Brain (organoid and tissue), 16 donors: ENCODE measurements at places on chromosomes 2 and 18.

GRCh38 chr2:63701406-63701805, 112.6 kb downstream of the MDH1 start:
- no peak for DNase-seq

DNA sequence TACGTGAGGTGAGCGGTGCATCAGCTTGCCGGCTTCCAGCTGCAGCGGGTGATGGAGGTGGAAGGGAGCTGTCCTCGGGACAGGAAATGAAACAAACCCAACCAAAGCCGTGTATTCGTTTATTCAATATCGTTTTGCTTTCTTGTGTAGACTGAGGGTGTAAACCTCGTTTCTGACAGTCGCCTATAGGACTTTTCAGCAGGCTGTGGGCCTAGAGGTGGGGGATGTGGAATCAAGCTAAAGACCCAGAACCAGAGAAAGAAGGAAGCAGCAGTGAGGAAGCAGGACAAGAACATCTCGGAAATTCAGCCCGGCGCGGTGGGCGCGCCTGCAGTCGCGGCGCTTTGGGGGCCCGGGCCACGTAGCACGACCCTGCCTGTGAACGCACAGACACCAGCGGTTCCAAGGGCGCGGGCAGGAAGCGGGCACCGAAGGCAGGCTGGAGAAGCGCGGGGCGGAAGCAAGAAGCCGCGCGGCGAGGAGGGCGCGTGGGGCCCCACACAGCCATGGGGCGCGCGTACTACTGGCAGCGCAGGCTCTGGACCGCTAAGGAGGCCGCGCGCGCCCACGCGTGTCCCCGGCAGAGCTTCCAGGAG, 755 bp upstream of the ATP9B start:
- no peak for DNase-seq

- DNase-seq, result no peak
Measured at GRCh38 chr2:23585273-23586170, 200.5 kb downstream of the KLHL29 start.

GRCh38 chr2:233816771-233817170, 37.6 kb downstream of the HJURP start:
- no peak for DNase-seq

GRCh38 chr2:98498703-98499440, 54.2 kb downstream of the INPP4A start:
- no peak for DNase-seq

DNA sequence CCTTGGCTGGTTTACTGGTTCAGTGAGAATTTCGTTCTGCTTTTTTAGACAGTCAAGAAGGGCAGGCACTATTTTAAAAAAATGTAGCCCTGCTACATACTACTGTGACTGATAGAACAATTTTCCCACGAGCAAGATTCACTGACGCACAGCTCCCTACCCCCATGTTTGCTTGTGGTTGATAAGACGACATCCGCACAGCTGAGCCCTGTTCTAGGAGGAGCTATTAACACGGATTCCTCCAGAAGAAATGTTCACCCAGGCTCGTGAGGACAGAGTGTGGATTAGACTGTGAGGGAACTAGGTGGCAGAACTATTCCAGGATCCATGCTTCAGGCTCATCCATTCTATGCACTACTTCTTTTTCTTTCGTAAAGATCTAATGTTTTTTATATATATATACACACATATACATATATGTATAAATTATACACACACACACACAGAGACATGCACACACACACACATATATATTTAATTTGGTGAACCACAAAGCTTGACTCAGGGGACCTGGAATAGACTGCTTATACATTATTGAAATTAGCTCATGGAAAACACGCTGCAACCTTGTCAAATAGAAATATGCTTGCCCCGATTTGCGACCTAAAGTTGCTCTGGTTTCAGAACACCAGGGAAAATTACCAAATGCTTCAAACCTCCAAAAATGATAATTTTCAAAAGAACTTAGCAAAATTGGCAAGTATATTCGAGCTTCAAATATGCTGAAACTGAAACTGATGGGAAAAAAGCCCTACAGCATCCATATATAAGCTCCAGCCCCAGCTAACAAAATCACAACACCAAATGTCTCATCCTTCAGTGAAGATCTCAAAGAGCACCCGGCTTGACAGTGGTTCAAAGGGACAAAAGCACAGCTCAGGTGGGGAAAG, 370.4 kb downstream of the SOCS6 start:
- DNase-seq, result no peak

GRCh38 chr2:164739966-164740365, 101.7 kb downstream of the COBLL1 start:
- no peak for DNase-seq

DNA sequence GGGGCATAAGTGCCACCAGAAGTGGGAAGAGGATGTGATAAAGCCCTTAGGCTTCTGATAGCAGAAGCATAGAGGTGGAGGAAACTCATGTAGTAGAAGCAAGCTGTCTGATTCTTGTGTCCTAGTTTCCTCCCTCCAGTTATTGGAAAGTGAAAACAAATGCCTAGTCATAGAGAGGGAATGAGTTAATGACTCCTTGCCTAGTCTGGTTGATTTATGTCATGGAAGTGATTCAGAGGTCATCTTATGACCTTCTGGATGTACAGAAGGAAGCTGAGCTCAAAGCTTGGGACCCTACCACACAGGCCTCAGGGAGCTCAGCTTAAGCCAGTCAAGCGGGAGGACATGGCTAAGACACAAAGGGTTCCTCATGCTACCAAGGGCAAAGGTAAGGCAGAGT, 232.2 kb downstream of the THSD7B start:
- no peak for DNase-seq

DNA sequence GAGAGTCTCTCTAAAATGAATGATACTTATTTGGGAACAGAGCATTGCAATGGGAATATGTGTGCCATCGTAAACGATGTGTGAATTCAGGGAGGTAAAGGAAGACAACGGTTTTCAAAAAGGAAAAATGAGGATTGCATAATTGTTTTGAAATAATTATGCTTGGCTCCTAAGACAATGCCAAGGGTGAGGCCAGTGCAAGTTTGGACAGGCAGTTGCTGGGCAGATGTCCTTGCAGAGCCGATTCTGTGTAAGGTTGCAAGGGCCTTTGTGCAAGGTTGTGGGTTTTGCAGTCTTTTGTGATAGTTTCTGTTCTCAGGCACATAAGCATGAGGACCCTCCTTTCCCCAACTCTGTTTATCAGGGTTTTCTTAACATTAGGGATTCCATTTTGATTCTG, 70.0 kb upstream of the ZNF236 start:
- no peak for DNase-seq

GRCh38 chr18:75752740-75753263, 325.3 kb upstream of the SMIM21 start:
- DNase-seq, result no peak

DNA sequence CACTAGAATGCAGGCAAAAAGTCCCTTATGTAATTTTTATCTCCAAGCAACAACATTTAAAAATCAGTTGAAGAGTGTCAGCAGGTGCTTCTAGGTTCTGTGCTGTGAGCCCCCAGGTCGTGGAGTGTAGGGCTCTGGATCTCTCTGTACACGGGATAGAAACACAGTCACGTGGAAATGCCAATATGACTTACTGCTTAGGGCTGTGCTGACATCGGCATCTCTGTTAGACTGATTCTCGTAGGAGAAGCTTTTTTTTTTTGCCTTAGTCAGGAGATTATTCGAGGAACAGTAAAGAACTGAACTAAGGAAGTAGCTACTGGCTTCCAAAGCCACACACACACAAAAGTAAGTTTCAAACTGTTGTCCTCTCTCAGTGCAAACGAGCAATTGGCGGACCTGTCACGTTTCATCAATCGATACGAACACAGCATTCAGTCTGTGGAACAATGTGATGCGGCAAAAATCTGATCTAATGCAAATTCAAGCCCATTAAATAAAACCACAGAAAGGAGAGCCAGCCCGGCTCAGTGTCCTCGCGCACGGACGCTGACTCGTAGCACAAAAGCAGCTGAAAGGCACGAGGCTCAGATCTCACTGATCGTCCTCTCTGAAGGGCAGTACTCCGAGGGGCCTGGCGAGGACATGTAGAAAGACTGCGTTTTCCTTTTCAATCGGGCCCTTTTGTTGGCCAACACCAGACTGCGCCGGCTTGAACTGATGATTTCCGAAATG, 41.5 kb downstream of the PRELID3A start:
- peak; percentile 63 for DNase-seq

DNA sequence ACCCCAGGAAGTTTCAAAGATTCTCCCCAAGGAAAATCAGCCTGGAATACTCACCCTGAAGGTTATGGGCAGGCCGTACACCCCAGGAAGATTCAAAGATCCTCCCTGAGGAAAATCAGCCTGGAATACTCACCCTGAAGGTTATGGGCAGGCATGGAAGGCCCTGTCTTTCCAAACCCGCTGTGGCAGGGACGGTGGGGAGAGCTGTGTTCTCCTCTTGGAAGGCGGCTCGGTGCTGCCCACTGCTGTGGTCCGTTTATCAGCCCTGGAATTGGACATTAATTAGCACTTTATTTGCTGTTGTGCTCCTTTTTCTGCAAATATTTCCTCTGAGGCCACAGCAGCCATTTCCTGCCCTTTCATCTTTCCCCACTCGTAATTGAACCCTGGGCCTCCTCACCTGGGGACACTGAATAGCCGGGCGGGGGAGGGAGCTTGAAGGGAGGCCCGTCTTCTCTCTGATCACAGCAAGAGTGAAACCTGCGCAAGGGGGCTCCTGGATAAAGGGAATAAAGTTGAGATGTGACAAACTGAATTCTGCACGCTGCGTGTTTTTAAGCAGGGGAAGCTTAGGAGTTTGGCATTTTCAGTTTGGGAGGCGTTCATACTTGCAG, 308.7 kb upstream of the SALL3 start:
- DNase-seq, result peak; percentile 58

- peak; percentile 63 for DNase-seq
Measured at GRCh38 chr2:173258701-173259100, 96.0 kb upstream of the CDCA7 start.

DNA sequence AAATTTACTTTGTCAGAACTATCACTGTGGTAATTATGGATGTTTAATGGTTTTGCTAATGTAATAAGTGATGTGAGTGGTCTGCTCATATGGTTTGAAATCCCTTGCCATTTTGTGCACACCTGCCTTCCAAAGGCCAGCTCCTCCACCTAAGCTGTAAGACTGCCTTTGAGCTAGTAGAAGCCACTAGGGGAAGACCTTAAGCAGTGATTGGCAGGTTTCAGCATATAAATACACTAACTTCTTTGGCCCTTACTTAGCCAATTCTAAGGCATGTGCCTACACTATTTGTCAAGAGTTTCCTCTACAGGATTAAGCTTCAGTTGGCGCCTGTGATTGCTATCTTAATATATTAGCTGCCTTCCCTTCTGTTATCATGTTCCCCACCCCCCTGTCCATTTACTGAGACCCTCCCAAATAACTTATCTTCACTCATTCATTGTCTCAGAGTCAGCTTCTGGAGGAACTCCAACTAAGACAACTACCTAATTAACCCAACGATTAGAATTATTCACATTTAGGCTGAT, 141.1 kb downstream of the MBD5 start:
- DNase-seq, result no peak

- no peak for DNase-seq
Measured at GRCh38 chr2:3659447-3660432, 1.7 kb downstream of the ALLC start.

DNA sequence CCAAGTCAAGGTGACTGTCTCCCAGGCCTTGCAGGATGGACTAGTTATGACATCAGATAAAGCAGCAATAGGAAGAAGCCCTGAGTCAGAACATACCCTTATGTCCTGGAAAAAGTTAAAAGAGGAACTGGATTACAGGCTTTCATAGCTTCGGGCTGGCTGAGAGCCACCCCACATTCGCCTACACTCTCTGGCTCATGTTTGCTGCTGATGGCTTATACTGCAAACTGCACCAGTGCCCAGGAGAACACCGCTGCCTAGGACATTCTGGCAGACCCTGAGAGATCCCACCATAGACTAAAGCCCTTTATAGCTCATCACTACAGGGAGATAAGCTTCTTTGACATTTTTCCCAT, 20.3 kb downstream of the SLC8A1 start:
- no peak for DNase-seq

DNA sequence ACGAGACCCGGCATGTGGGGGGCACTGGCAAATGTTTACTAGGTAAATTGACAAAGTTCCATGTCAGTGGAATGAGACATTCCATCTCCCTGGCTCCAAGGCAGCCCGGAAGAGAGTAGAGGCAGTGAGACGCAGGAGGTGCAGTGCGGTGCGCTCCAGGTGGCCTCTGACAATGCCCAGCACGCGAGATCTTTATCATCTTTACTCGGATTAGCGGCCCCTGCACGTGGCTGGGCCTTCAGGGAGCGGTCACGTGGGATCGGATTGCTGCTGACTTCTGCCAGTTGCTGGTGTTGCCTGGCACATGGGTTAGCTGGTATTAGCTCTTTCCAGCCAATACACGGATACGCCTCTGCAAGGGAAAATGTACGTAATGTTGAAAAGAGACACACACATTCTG, 151.2 kb upstream of the ALKAL2 start:
- DNase-seq, result no peak

- DNase-seq, result no peak
Measured at GRCh38 chr18:67788310-67789164, 272.0 kb upstream of the DSEL start.

GRCh38 chr18:8031496-8031895, 464.4 kb downstream of the PTPRM start:
- peak; percentile 17 for DNase-seq

DNA sequence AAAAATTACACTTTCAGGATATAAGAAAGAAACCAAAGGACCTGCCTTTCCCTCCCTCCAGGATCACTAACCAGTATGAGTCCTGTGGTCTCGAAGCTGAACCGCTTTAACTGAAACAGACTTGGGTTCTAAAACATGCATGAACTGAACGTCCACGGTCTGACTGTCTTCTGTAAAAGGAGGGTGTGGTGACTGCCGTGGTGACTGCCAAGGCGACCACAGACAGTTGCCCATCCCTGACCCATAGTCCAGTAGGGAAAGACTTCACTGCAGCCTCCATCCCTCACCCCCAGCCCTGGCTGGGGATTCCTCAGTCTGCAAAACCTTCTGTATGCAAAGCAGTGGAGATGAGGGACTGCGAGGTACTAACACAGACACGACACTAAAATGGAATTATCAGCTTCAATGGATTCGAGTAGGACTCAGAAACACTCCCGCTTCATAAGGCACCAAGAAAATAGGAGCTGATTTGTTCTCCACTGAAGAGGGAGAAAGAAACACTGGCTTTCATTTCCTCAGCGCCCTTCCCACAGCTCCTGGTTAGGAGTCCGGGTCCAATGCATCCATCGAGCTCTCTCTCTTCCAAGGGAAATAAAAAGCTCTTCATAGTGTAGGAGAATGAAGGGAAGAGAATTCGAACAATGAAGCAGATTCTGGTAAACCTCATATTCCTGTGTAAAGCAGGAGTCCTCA, 197.2 kb downstream of the HDAC4 start:
- no peak for DNase-seq

GRCh38 chr2:120906914-120907313, 171.2 kb downstream of the GLI2 start:
- DNase-seq, result no peak

DNA sequence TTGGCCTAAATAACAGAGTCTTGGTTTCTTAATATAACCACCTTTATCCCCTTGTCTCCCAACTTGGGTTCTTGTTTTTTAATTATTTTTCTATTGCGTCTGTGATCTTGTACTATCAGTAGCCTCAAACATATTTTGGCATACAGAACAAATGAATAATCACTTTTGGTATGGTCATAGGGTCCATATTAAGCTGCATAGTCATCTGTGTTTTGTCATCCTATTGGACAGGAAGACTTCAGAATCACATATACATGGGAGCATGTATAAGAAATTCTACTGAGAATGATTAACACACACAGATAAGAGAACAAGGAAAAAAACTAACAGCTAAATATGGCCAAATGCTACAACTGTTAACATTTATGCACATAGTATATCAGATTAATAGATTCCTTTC, 126.0 kb downstream of the MEP1B start:
- DNase-seq, result no peak
